NK-92 treated with Interleukin-12 subunit alpha and Interleukin-12 subunit beta, amount 100 ng/mL, for 24 hours (cell line): ENCODE measurements at places on chromosomes 4 and X.
A peak's percentile ranks its signal among the peaks of the same experiment; 100 is the strongest.

DNA sequence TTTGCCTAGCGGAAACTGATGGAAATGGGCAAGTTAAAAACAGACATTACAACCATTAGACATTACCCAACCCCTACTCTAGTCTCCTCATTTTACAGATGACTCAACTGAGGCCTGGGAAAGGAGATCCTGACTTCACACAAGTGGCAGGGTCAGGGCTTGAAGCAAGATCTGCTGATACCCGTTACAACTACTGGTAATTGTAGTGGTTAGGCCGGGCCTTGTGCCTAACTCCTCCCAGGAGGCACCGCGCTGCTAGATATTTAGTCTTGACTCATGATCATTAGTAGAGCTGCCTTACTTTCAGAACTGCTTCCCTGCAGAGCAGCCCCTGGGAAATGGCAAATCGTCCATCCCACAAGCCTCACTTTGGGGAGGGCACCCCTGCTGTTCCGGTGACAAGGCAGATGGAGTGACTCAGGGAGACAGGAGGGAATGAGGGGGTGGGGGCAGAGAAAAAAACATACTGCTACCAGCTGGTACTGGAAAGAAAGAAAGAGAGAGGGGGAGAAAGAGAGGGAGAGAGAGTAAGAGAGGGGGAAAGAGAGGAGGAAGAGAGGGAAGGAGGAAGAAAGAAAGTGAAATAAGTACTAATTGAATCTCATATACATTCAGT lies 12.2 kb downstream of the ARHGEF6 start:
- DNase-seq = no peak

DNA sequence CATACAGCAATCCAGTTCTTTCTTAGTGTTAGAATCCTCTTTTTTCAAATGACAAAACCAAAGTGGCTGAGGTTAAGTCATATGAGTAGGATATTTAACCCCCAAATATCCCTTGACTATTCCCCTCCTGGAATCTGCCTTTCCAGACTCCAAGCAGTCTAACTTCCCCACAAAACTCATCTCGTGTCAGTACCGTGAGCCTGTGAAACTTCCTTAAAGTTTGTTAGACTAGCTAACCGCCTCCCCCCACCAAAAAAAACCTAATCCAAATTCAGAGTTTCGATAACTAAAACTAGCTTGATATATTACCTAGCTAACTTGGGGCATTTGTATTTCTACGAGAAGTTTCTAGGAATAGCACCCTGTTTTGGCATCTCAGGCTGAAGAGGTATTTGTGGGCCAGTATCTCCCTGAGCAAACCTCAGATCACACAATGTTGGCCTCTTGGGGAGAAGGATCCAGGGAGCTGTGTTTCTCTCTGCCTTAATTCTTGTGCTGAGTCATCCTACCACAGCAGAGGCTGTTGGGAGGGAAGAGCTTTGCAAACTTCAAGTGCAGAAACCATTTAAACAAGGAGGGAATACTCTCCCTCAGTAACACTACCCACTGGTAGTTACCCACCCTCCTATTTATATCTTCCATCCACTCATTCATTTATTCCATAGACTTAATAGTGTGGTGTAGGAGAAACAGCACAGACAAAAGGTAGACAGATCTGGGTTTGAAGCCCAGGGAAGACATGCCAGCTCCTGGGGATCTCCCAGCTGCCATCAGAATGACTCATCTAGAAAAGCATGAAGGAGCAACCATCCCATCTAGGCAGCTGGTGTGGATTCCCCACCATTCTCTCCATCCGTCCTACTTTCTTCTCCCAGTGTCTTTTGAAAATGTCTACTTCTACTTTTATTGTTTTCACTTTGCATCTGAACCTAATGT lies 39.3 kb upstream of the TXK start:
- no peak for DNase-seq

DNA sequence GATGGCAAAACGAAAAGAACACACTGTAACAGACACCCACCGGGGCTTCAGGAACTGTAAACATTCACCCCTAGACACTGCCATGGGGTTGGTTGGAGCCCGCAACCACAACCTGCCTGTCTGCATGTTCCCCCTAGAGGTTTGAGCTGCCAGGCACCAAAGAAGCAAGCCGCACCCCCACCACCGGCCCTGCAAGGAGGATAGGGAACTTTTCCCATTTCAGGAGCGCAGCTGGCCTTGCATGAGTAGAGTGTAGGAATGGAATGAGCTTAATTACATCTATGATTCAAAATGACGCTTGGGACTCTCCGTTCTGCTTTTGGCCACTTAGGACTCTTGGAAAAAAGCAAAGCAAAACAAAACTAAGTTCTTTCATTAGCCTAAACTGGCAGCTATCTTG lies 243.6 kb upstream of the CTSO start:
- no peak for DNase-seq

DNA sequence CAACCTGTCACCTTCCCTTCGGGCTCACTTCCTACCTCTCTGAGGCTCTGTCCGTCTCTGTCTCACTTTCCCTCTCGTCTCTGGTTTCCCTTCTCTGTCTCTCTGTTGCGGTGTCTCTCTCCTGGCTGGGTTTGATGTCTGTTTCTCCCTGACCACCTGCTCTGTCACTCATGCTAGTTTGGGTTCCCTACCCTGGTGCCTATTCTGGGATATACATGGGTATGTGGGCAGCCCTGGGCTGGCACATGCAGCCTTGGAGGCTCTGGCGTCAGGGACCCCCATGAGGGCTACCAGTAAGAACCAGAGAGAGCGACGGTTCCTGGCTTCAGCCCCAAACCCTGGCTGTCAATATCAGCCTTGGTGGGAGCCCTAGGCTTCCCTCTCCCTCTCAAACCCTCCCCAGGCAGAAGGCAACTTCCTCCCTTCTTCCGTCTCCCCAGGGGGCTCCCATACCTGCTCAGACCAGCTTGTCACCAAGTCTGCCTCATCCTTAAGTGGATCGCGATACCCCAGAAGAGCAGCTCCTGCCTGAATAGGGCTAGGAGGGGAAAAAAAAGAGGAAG lies 314 bp downstream of the DNASE1L1 start:
- DNase-seq = no peak

GRCh38 chrX:13638826-13639225 lies 14.1 kb upstream of the TCEANC start:
- DNase-seq = no peak

- no peak for DNase-seq
Observed at GRCh38 chr4:129428454-129428853, 332.5 kb downstream of the C4orf33 start.

DNA sequence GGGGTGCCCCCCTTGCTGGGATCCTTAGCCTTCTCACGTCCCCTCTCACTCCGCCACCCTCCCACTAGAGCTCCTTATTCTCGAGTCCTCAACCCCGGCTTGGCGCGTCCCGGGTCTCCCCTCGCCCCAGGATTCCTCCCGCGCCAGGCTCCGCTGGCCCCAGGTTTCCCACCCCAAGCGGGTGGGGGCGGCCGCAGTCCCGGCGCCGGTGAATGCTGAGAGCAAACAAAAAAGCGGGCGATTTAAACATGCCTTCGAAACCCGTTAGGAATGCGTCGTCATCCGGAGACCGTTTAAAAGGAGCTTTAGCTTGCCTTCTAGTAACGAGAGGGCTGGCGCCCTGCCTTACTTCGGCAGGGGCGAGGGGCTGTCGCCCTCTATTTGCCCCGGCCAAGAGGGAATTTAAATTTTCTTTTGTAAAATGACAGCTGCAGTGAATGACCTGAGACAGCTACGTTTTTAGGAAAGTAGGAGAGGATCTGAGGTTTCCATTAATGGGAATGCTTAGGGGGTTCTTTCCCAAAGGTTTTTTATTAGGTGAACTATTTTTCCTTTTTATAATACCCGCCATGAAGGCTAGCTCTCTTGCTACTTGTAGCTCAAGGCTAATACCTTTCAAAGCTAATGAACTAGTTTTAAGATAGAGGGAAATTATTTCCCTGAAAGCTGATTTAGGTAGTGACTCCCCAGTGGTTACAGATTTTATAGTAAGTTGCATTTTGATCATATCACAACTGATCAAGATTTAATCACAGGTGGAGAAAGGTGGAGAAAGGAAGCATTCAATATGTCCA lies 3.1 kb downstream of the JADE1 start:
- peak; percentile 67 for DNase-seq

- no peak for DNase-seq
Observed at GRCh38 chr4:2637956-2638552, 101.6 kb downstream of the FAM193A start.

DNA sequence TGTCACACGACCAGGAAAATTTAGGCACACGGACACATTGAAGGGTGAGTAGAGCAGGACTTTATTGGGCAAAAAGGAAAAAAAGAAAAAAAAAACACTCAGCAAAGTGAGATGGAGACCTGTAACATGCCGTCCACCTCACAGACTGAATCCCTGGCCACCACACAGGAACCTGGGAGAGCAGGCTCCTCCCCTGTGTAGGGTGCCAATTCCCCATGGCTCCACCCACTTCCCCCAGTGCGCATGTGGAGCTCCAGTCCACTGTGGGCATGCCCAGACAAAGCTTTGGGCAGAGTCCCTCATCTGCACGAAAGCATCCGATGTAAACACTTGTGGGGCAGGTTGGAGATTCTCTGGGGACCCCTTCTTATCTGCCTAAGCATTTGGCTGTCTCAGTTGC lies 23.6 kb upstream of the CBR4 start:
- no peak for DNase-seq

- DNase-seq = no peak
Observed at GRCh38 chr4:179817317-179817716, 2375.1 kb upstream of the AGA start.

DNA sequence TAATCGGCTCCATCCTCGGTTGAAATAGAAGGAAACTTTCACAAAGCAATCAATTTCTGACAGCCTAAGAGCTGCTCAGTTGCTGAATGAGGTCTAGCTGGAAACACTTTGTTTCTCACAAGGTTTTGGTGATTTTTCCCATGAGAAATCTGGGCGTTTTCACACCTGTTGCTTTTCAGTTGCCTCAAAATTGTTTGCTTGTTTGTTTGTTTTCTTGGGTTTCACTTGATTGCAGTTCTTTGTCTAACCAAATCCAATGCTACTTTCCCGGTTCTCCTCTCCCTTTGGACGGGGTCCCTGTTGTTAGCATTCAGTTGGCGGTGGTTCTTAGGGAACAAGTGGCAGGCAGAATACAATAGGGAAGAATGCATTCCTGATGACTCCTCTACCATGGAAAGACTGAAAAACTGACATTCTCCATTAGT lies 135.5 kb downstream of the PALLD start:
- no peak for DNase-seq

GRCh38 chrX:39514801-39515200 lies 583.0 kb downstream of the BCOR start:
- no peak for DNase-seq

GRCh38 chrX:74286950-74287740 lies 16.8 kb upstream of the ZCCHC13 start:
- no peak for DNase-seq

GRCh38 chr4:24322511-24322910 lies 261.8 kb downstream of the DHX15 start:
- DNase-seq = no peak

- no peak for DNase-seq
Observed at GRCh38 chr4:148118633-148119032, 323.6 kb downstream of the NR3C2 start.

DNA sequence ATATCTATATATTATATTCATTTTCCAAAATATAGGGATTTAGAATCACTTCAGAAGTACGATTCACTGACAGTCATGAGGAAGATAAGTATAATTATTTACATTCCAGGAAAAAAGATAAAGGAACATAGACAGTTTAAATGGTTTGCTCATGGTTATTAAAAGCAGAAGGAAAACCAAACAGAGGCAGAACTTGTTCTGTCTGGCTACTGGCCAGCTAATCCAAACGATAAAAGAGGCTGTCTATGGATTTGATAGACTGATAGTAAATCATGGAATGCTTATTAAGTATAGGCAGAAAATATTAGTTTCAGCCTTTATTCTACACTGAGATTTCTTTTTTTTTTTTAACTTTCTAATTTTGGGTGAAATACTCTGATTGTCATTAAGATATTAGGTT lies 50.2 kb downstream of the RPGR start:
- no peak for DNase-seq

- DNase-seq = no peak
Observed at GRCh38 chr4:34289489-34289888, 1954.8 kb downstream of the ARAP2 start.

- DNase-seq = no peak
Observed at GRCh38 chr4:110959041-110959643, 336.3 kb upstream of the PITX2 start.

DNA sequence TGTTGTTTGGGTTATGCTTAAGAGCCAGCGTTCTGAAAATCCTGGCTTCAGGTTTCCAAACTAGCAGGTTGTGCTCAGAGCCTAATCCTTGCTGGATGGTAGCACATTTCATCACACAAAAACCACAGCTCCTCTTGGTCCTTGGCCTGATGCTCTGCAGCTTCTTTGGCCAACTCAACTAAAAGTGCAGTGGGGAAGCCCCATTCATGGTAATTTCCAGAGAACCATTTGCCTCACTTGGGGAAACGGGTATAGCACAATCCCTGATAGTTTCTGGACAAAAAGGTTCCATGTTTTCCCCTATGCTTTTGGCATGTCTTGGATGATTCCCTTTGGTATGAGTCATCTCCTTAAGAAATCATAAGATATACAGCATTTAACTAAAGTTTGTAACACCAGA lies 78.7 kb downstream of the SYNPO2 start:
- no peak for DNase-seq

DNA sequence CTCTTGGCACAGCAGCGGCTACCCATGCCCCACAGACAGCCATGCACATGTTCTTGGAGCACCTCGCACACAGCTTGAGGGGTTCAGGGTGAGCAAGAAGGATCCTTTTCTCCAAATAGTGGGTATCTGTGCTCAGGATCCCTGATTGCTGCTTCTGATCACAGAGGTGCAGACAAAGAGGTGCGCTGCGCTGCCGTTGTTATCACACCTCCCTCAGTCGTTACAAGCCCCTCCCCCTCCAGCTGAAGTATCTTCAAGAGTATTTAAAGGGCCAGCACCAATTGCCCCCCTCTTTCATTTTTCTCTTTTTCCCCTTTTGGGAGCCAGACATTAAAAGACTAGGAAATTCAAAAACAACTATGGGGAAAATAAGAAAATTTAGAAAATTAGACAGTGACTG lies 44.3 kb downstream of the NELFA start:
- no peak for DNase-seq
